ENCODE measurements at places on chromosomes 11 and 22.

- no peak for DNase-seq
Observed at GRCh38 chr11:67656278-67656922, 5.9 kb upstream of the ACY3 start.

DNA sequence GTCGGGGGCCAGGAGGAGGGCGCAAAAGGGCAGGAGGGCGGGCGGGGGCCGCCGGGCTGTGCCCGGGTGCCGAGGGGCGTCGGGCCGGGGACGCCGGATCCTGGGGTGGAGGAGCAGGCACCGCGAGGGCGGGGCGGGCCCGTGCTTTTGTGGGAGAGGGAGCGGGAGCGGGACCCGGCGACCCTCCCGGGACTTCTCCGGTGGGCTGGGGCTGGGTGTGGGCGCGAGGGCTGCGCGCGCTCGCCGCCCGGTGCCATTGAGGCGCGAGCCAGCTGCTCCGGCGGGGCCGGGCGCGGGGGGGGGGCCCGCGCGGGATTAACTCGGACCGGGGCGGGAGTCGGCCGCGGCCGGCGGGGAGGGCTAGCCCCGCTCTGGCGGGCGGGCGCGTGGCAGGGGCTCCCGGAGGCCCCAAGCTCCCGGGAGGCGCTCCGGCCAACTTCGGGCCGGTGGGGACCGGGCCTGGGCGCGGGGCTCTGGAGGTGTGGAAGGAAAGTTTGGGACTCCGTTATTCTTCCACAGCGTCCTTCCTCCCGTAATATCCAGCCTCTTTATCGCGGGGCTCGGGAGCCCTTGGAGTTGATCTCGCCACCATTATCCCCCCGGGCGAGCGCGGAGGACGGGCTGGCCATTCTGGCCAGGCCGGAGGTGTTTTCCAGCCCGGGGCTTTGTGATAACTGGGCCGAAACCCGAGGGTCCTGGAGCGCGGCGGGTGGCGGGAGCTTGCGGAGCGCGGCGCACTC, 936 bp downstream of the CECR2 start:
- DNase-seq = no peak

DNA sequence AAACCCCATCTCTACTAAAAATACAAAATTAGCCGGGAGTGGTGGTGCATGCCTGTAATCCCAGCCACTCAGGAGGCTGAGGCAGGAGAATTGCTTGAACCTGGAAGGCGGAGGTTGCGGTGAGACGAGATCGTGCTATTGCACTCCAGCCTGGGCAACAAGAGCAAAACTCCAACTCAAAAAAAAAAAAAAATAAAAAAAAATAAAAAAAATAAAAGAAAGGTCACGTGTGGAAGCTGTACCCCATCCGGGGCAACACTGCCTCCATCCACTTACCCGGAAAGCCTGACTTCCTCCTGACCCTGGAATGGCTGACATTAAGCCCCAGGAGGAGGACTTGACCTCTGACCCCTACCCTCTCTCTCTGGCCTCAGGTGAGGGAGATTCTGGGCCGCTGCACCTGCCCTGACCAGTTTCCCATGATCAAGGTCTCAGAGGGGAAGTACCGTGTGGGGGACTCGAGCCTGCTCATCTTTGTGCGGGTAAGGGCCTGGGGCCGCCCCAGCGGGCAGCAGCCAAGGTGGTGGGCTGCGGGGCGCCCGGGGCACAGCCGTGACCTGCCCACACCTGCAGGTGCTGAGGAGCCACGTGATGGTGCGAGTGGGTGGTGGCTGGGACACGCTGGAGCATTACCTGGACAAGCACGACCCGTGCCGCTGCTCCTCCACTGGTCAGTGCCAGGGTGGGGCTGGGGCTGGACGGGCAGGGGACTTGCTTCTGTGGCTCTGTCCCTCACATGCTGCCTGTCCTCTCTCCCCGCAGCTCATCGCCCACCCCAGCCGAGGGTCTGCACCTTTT, 3.8 kb downstream of the GAS2L1 start:
- DNase-seq = no peak

- no peak for DNase-seq
Observed at GRCh38 chr11:120031612-120032600, 106.0 kb downstream of the TRIM29 start.

GRCh38 chr11:30815619-30816018, 229.5 kb upstream of the MPPED2 start:
- no peak for DNase-seq

DNA sequence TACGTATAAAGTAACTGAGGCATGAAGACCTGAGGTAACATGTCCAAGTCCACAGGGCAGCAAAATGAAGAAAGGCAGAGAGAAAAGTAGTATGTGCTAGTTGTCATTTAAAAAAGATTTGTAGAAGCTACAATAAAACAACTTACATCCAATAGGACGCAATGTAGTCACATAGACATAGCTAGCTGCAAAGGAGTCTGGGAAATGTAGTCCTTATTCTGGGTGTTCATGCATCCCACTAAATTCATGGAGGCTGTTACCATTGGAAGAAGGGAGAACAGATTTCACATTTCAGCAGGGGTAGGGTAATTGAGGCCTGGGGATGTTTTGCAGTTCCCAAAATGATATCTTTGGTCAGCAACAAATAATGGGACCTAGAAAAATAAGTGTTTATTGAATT, 571.4 kb downstream of the MIAT start:
- DNase-seq = no peak

GRCh38 chr11:109241988-109242536, 179.9 kb upstream of the C11orf87 start:
- DNase-seq = no peak

DNA sequence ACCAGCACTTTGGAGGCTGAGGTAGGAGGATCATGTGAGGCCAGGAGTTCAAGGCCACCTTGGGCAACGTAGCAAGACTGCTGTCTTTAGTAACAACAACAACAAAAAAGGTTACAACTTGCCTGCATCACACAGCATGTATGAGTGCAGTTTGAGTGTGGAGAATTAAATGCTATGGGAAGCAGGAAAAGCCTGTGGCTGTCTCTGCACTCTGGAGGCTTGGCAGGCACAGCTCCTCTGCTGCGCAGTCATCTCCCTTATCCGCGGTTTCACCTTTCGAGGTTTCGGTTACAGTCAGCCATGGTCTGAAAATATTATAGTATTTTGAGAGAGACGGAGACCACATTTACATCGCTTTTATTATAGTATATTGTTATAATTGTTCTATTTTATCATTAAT, 2.9 kb downstream of the MICAL2 start:
- DNase-seq = no peak

DNA sequence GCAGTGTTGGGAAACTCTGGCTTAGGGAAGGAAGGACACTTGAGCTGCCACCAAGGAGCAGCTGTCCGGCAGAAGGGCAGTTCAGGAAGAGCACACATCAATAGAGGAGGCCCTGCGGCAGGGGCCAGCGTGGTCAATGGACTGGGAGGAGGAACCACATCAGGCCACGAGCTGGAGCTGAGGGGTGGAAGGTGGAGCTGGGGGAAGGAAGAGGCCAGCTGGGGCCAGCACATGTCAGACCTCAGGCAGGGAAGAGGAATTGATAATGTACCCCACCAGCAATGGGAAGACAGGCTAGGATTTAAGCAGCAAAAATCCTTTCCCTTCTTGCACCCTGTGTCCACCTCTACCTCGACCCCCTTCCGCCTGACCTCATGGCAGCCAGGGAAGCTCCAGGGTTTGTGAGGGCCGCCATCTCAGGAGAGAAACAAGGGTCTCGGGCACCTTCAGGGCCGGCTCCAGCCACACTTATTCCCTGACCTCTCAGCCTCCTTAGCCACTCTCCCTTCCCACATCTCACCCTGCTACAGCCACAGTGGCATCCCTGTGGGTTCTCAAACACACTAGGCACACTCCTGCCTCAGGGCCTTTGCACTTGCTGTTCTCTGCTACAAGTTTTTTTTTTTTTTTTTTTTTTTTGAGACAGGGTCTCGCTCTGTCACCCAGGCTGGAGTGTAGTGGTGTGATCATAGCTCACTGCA, 157.8 kb upstream of the GRK3 start:
- DNase-seq = peak; percentile 45

GRCh38 chr22:49206281-49206680, 621.4 kb downstream of the BRD1 start:
- peak; percentile 8 for DNase-seq

GRCh38 chr11:35619116-35619854, 1.0 kb downstream of the FJX1 start:
- peak; percentile 43 for DNase-seq

DNA sequence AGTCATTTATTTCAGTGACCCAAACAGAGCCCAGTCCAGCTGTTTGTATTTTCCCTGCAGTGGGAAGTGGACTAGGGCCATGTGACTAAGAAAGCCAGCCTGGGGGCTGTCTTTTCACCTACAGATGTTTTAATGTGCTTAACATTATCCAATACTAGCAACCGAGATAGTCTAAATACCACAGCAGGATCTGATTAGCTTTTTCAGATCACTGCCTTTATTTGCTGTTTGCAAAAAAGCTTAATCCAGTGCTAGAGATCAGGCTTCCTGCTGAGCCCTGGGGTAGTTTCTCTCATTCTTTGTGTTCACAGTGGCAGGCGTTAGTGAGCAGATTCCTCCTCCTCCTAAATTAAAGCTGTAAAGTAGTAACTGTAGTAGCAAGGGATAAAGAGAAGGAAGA, 35.0 kb downstream of the ZC3H12C start:
- no peak for DNase-seq

DNA sequence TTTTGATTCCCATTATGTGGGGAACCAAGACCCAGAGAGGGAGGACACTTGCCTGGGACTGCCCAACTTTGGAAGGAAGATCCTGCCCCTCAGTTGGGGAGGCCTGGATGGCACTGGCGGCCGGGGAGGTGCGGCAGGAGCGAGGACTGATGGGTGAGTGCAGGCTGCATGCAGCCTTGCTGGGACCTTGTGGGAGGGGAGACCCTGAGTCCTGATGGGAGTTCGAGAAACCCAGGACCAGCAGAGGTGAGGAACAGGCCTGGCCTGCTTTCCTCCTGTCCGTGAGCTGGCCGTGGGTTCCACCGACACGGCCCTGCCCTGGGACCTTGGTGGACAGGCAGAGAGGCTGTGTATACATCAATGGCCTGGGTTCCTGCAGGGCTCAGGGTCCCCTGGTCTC, 19.3 kb upstream of the SMIM38 start:
- DNase-seq = no peak

- no peak for DNase-seq
Observed at GRCh38 chr11:60680455-60681119, 18.8 kb upstream of the MS4A8 start.

DNA sequence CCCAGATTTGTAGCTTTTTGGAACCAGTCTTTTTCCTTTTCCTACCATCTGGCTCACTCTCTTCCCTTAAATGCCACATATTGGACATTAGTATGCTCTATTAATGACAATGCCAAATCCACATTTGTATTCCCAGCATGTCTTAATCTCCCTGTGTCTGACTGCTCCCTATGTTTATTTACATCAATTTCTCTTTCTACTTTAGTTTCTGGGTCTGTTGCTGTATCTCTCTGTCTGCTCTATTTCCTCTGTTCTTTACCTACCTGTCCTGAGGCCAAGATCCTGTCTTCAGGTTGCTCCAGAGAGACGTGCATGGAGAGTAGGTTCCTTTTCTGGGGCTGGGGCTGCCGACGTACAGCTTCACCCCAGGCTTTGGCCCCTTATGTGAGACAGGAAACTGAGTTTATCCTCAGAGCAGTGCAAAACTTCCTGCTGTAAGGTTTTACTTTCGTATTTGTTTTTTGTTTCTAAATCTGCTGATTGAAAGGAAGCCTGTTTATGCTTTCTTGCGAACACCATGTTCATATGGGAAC, 25.6 kb downstream of the OR2AG2 start:
- no peak for DNase-seq

GRCh38 chr11:94025690-94026394, 4.7 kb downstream of the HEPHL1 start:
- no peak for DNase-seq

DNA sequence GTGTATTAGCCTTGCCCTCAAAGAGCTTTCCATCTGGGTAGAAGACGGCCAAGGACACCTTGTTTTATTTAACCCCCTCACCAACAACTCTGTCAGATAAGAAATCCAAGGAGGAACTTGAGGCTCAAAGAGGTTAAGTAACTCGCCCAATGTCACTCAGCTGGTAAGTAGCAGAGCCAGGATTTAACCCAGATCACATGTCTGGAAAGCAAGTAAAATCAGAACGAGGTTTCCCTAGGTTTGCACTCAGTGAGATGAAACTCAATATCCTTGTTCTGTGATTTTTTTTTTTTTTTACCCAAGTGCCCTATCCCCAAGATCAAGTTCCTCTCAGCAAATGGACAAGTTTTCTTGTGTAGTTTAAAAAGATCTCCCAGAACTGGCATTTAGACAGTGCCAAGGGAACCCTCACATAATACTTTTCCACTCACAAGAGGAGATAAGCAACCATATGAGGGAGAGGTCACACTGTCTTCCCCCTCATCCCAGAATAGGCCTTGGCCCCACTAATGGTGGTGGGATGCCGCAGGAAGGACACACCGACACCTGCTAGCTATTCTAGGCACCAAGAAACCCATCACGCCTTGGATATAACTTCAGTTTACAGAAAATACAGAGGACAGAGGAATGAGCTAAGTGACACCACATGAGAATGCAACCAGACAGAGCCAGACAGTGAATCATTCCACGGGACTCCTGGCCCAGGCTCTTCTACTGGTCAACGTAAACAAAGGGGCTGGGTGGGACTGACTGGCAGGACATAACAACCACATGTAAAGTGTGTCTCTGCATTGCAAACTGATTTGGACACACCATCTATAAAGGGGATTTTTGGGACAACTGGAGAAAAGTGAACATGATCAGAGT, 8.6 kb upstream of the ARAP1 start:
- no peak for DNase-seq

GRCh38 chr22:24331468-24332440, 61.1 kb downstream of the SPECC1L start:
- DNase-seq = no peak
